ENCODE measurements at places on chromosomes 13 and 19.

DNA sequence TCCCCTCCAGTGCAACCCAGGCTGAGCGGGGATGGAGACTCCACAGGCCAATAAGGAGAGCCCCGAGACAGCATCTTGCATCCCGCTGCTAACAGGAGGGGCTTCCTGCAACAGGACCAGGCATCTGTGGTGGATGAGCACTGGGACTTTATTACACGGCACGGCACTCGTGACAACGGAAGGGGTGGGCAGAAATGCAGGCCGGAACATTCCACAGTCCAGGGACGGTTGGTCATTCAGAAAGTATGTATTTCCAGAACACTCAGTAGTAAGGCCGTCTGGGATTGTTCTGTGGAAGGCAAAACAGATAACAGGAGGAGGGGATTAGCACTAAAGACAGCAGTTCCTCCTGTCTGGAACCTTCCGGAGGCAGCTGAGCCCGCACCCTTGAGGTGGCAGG, 3.3 kb upstream of the TM6SF2 start:
- no peak for DNase-seq

DNA sequence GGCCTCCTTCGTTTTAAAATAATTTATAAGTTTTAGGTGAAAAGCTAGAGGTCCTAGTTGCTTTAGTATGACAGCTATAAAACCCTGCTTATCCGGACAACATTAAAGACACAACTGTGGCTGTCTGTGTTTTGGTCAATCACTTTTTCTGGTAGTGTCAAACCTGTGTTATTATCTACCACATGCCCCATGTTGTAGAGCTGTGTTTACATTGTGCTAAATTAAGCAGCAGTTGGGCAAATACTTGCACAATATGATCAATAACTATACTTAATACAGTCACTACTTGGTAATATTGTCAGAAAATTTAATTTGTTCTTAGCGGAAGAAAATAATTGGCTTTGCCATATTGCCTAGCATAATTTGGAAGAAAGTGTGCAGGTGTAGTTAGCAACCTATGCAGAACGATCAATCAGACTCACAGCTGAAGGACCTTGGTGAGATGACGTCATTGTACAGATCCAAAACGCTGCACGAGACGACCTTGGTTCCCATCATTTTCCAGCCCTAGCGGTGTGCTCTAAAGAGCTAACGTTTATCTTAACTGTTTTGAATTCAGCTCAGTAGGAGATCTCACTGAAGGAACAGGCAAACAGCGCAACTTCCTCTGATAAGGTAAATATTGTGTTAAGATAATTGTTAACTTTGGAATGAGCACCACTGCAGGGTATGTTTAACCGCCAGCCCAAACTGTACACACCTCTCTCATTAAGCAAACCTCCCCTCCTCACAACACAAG, 476.6 kb downstream of the IRS2 start:
- DNase-seq, result no peak

GRCh38 chr13:95485045-95485517, 67.4 kb upstream of the CLDN10 start:
- no peak for DNase-seq

- DNase-seq, result no peak
Observed at GRCh38 chr13:61916483-61916882, 500.8 kb upstream of the PCDH20 start.

- no peak for DNase-seq
Observed at GRCh38 chr19:3068071-3068470, 5.8 kb upstream of the TLE5 start.

- DNase-seq, result no peak
Observed at GRCh38 chr19:29819300-29819699, 7.5 kb downstream of the CCNE1 start.

GRCh38 chr13:67273001-67273400, 42.9 kb upstream of the PCDH9 start:
- DNase-seq, result no peak

GRCh38 chr19:7850000-7850813, 20.2 kb downstream of the EVI5L start:
- no peak for DNase-seq

GRCh38 chr13:98941126-98941525, 36.7 kb downstream of the DOCK9 start:
- DNase-seq, result no peak

- peak; percentile 66 for DNase-seq
Observed at GRCh38 chr19:11035441-11036377, 53.6 kb upstream of the LDLR start.

Measured in stimulated activated CD4-positive, alpha-beta T cell treated with anti-CD3 and anti-CD28 coated beads, Interleukin-1b, Interleukin-23, amount 100 ng/mL, for 1 hour (primary cell).